Stimulated activated CD4-positive, alpha-beta T cell treated with anti-CD3 and anti-CD28 coated beads, Interleukin-15, amount 100 ng/mL, for 1 hour (primary cell): ENCODE measurements at places on chromosomes 7 and 10.

DNA sequence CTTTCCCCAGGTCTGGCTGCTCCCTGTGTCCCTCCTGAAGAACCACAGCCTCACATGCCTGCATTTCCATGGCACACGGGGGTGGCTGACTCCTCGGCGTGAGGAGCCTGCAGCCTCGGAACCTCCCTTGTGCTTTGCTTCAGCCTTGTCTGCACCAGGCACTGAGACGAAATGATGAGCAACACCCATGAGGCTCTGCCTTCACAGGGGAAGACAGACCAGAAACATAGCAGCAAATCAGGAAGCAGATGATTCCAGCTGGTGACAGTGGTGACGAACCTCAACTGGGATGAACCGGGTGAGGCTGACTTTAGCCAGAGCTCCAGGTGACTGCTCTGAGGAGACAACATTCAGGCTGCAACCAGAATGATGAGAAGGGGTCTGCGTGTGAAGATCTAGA is 84.5 kb upstream of the SMNDC1 start:
- DNase-seq: no peak

GRCh38 chr7:15288741-15289140 is 273.1 kb downstream of the AGMO start:
- no peak for DNase-seq

GRCh38 chr10:48681740-48682139 is 2.9 kb upstream of the WDFY4 start:
- DNase-seq: no peak

GRCh38 chr7:139725077-139725476 is 52.7 kb downstream of the HIPK2 start:
- no peak for DNase-seq

- no peak for DNase-seq
Measured at GRCh38 chr7:158602905-158603772, 15.5 kb upstream of the PTPRN2 start.

DNA sequence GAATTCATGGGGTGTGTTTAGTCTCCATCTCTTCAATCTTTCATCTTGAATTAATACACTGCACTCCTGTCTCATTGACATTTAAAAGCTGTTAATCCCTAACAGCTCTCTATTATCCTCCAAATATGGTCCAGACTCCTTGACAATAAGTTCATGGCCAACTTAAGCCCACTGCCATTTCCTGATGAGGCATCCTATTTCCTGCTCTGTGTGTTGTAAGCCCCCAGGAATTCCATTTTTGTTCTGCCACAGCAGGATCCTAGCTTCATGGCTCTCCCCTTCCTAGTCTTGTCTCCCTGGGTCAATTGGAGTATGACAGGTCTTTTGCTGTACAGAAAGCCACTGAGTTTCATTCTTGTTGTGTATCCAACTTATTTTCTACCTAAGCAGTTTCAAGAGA is 218.8 kb downstream of the OTUD1 start:
- DNase-seq: no peak

DNA sequence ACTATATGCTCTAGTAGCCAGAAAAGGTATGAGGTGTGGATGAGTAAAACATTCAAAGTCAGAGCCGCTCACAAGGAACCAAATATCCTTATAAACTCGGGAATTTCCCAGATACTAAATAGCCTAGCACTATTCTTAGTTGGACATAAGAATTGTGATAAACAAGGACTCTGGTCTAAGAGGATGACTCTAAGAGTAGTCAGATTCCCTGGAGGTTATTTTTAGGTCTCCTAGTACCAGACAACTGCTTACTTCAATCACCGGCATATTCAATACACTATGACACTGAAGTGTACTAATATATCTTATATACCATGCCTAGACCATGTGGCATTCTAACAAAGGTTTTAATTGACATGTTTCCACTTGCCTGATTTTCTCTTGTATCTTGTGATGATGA is 56.5 kb downstream of the LMBR1 start:
- DNase-seq: no peak

GRCh38 chr7:46210467-46210866 is 289.4 kb upstream of the IGFBP3 start:
- no peak for DNase-seq

- DNase-seq: no peak
Measured at GRCh38 chr7:130397051-130397757, 16.9 kb downstream of the CPA1 start.

DNA sequence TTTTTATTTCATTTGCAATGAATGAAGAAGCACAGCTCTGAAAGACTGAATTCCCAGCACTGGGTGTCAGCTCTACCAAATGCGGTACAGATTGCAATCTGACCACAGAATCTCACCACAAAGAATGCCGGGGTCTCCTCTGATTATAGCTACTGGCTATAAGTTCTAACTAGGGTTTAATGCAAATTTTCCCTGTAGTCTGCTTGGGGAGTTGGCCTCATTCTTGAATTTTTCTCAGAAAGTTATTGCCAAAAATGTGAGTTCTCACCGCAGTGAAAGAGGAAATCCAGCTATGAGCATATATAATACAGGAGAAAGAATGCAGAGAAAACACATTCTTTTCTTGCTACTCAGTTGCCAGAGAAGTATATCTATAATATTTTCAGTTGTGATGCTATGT is 1255.7 kb upstream of the LRRTM3 start:
- no peak for DNase-seq

DNA sequence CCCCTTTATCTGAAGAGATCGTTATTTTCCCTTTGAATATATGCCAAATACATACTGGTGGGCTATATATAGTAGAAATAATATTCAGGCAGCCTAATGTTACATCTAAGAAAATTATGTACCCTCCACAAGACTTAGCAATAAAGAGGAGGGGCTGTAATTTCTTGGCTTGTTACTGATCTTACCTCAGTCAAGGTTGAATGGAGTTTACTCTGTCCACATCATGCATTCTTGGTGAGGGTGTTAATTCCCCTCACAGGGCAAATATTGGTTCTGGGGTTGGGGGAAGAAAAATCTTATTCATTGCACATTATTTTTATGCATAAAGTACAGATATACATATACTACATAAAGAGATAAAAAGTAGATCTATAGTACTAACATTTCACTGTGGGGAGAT is 145.8 kb upstream of the ANK3 start:
- no peak for DNase-seq

- no peak for DNase-seq
Measured at GRCh38 chr7:28687537-28687936, 270.6 kb downstream of the TRIL start.

- DNase-seq: no peak
Measured at GRCh38 chr10:133475821-133476640, 22.3 kb downstream of the SCART1 start.

- DNase-seq: no peak
Measured at GRCh38 chr10:79053481-79054202, 15.1 kb upstream of the ZMIZ1 start.

DNA sequence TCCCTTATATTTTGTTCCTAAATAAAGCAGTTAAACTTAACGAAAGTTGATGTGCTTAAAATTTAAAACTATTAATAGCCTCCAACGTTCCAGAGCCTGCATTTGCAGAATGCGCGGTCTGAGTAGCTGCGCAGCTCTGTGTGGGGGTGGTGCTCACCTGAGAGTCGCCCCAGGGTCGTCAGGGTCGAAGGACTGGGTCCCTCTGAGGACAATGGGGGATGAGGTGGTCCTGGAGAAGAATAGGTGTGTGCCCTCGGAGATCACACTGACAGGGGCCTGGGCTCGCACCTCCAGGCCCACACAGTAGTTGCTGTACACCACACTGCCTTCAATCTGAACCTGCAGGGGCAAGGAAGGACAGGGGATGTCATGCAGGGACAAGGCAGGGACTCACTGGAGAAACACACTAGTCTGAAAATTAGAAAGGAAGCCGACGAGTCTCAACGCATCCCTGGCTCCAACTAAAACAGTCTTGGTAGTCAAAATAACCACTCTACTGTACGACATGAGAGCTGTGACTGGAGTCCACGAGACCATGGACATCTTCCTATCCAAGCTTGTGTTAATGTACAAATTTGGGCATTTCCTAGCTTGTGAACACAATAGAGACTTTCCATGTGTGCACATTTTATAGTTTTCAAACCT is 54.4 kb downstream of the PKD1L1 start:
- no peak for DNase-seq

- no peak for DNase-seq
Measured at GRCh38 chr10:73095481-73096021, 1.1 kb downstream of the P4HA1 start.

DNA sequence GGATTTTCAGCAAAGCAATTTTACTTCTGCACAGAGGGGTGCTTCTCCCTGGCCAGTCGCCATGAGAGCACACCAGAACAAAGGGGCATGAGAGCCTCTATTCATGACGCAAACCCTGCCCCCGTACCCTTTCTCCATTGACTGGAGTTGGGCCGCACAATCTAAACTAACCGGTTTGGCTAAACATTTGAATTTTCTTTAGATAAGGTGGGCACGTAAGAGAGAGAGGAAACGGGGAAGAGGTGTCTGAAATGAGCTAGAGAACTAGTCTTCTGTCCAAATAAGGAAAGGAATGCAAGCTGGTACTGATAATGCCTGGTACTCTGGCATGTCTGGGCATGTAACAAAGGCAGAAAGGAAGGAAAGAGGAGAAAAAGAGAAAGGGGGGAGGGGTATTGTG is 13.2 kb upstream of the SCIN start:
- no peak for DNase-seq

GRCh38 chr10:98458809-98459784 is 12.4 kb upstream of the HPS1 start:
- DNase-seq: no peak

- no peak for DNase-seq
Measured at GRCh38 chr10:86960003-86960862, 1.8 kb downstream of the SNCG start.

- DNase-seq: no peak
Measured at GRCh38 chr10:111243126-111243525, 166.3 kb downstream of the ADRA2A start.

GRCh38 chr7:123570390-123571182 is 13.0 kb upstream of the NDUFA5 start:
- DNase-seq: no peak

GRCh38 chr10:48613016-48613415 is 8.1 kb upstream of the ARHGAP22 start:
- no peak for DNase-seq

DNA sequence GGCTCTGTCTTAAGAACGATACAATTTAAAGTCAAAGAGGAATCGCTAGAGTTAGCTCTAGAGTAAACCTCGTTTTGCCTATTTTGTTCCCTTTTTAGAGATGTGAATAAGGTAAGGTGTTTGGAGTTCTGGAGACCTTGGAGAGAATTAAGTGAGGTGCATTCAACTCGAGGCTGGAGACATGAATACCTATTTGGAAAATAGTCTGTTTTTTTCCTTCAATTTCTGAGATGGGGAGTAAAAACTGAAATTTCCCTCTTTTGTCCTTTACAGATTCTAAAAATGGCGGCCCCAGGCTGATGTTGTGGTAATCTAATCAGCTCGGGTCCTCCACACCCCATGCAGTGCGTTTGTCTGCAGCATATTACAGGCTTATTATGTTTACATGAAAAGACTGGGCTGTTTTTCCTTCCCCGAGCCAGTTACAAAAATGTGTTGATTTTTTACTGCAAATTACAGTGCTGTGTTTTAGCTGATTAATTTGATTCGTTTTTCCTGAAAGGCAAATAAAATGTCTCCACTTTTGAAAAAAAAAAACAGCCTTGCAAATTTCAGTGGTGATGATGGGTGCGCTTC is 1.5 kb downstream of the KMT2E start:
- DNase-seq: no peak

DNA sequence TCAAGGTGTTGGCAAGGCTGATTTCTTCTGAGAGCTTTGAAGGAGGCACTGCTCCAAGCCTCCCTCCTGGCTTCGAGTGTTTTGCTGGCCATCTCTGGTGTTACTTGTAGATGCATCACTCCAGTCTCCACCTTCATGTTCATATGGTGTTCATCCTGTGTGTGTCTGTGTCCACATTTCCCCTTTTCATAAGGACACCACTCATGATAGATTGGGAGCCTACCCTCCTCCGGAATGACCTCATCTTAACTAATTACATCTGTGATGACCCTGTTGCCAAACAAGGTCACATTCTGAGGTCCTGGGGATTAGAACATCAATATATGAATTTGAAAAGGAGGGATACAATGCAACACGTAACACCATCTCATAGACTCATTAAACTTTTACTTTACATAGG is 119.0 kb downstream of the CREB5 start:
- no peak for DNase-seq

DNA sequence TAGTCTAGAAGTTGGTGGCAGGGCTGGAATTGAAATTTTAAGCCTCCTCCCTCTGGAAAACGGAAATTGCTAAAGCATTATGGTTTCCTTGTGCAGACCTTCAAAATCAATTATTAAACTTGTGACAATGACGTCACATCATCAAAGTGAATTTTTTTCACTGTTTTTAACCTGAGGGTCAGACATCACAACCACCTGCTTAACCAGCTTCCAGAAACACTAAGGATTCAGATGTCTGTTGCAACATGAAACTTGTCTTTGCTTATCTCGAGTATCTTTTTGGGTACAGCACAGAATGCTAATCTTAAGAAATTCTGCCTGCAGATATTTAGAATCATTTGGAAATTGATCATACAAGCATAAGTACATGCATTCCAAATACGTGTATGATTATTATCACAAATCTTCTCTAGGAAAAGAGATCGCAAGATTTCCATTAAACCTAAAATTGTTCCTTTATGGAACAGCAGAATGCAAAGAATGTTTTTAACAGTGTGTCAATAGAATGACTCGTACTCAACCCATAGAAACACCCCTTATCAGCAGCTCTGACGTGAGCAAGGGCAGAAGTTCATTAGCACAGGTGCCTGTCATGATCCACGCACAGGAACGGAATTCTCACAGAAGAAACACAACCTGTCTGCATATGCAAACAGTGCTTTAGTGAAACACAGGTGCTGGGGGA is 4.1 kb upstream of the GTPBP4 start:
- DNase-seq: no peak

GRCh38 chr7:2068693-2069471 is 163.9 kb downstream of the MAD1L1 start:
- DNase-seq: no peak

- DNase-seq: no peak
Measured at GRCh38 chr10:49655099-49655498, 24.4 kb upstream of the C10orf53 start.

DNA sequence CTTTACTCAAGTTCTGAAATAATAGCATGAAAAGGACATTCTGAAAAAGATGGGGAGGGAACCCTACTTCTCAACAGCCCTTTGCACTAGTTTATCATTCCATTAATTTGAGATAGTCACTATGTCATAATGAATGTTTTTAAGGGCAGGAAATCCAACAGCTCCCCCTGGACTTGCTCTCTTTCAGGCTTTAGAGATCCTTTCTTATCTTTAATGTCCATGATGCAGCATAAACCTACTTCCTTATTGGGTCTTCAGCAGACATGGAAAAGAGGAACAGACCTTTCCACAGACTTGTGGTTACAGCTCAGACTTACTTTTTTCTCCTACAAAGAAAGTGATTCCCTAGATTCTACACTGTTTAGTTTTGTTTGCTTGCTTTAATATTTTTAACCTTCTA is 87.3 kb downstream of the IDE start:
- DNase-seq: no peak

DNA sequence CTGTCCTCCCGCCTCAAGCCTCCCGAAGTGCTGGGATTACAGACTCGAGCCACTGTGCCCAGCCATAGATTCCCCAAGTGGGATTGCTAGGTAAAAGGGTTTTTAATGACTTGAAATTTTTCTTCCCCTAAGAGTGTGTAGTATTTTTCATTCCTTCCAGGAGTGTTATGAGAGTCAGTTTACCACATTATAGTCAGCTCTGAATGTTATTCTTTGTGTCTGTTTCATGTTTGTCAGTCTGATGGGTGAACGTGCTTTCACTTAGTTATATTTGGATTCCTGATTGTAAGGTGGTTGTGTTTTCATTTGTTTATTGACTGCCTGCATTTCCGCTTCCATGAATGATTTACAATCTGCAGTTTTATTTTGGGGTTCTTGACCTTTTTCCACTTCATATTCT is 6.3 kb downstream of the ZNF212 start:
- no peak for DNase-seq
